ENCODE measurements at places on chromosomes 7 and 10.

DNA sequence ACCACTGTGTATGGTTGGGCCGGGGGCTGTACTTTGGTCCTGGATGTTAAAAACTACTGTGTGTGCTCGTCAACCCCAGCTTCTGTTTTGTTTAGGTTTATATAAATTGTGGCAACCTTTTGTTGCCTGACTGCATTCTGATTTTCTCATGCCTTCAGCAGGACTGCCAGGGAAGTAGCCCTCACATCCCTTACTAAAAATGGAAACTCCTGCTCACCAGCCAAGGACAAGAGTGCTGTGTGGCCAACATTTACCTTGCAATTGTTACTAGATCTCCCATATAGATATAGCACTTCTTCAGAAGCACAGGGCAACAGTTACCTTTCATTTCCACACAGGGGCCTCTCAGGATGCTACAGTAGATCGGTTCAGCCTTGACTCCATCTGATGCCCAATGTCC lies 174.4 kb downstream of the TAX1BP1 start:
- no peak for DNase-seq

- no peak for DNase-seq
These were observed 7.9 kb upstream of the SEPTIN7 start for GRCh38 chr7:35792873-35793489.

- no peak for DNase-seq
These were observed 104.8 kb upstream of the LAMB4 start for GRCh38 chr7:108234971-108235450.

- no peak for DNase-seq
These were observed 582.6 kb downstream of the PARD3 start for GRCh38 chr10:34232481-34232880.

DNA sequence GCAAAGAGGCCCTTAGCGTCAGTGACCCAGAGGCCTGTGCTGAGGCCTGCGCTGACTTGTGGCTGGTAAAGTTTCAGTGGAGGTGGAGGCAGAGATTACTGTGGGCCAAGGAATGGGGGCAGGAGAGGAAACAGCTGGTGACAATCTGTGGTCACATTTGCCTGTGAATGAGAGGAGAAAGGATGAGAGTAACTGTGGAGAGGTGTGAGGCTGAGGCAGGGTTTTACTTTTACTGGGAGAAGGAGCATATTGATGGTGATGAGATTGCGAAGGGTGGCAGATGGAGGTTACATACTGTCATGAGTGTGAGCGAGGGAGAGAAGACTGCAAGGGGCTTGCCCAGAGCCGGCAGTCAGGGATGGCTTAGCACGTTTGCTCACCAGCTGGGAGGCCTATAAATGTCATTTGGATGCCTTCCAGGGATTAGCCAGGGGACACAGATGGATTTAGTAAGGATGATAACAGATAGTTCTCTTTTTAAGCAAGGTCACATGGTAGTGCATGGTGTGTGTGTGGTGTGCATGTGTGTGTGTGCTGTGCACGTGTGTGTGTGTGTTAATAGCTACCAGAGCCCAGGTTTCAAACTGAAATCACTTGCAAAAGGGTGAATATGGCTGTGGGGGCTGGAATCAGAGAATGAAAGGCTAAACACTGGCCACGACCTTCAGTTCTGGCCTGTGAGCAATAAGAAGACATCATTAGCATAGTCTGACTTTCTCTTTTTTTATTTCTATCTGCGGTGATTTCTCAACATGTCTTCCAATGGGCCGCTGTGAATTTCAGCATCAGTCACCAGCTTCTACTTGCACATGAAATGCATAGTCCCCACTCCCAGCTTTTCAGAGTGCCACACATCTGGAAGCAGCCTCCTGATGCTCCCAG lies 291.5 kb upstream of the ZNF32 start:
- no peak for DNase-seq

GRCh38 chr7:35430547-35431153 lies 176.8 kb upstream of the TBX20 start:
- peak; percentile 27 for DNase-seq

DNA sequence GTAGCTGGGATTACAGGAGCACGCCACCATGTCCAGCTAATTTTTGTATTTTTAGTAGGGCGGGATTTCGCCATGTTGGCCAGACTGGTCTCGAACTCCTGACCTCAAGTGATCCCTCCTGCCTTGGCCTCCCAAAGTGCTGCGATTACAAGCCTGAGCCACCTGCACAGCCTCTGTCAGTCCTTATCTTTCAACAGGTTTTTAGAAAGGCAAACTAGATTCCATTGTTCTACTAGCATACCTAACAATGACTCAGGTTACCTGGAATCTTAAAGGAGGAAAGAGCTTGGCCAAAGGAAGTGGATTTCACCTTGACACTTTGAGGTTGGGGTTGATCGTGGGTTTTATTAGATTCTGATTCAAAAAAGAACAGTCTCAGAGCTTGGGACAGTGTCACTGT lies 3.2 kb downstream of the ABCC2 start:
- DNase-seq = no peak

- no peak for DNase-seq
These were observed 74.0 kb downstream of the TLL2 start for GRCh38 chr10:96439725-96440124.

DNA sequence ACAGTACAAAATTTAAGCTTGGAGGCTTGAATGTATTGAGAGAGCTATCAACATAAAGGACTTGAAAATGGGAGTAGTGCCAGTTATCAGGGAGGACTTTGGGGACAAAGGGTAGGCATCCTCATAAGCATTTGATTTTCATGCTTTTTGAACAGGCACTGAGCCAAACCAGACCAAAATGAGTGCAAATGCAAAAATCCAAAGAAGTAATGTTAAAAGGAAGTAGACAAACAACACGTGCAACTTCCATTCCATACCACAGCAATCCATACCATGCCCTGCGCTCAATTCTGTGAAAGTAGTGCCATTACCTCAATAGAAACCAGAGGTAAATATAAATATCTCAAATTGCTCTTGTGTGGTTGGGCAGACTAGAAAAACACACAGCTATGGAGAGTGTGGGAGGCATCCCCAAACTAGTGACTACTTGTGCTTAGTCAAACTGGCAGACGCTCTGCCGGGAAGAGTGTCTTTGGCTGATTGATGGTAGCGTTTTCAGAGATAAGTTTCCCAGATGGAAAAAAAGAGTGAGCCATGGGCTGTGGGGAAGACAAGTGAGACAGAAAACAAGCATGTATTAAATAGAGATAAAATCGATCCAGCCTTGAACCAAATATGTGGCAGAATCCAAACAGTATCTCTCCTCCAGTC lies 161.5 kb downstream of the CREB5 start:
- no peak for DNase-seq

- DNase-seq = no peak
These were observed 33.0 kb upstream of the SPOCK2 start for GRCh38 chr10:72121389-72121788.

DNA sequence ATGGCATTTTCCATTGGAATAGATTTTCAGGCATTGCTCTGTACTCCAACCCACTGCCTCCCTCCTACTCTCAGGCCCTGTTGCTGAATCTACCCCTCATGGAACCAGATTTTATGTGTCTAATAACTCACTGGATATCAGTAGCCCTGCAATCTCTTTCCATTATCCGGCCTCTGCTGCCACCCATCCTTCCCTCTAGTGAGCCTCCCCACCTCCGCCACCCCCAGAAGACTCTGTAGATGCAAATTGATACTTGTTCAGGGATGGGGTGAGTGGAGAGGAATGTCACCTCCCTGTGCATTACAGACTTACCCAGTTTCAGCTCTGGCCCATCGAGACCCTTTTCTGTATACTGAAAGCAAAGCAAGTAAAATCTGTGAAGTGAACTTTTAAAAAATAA lies 52.3 kb upstream of the PHYHIPL start:
- DNase-seq = no peak

- DNase-seq = no peak
These were observed 28.3 kb upstream of the UCMA start for GRCh38 chr10:13262433-13262832.

GRCh38 chr10:128275388-128276177 lies 149.4 kb upstream of the MKI67 start:
- DNase-seq = no peak

- no peak for DNase-seq
These were observed 164.7 kb downstream of the ACTR3B start for GRCh38 chr7:152924238-152924637.

Data from activated CD4-positive, alpha-beta T cell treated with anti-CD3 and anti-CD28 coated beads, Interleukin-2, Interleukin-4, amounts not matched to agents 100 ng/mL and 50 ng/mL, durations not matched to agents 16 hours and 8 hours (primary cell).